ENCODE measurements at places on chromosomes 3 and 15.
A peak's percentile ranks its signal among the peaks of the same experiment; 100 is the strongest.

- DNase-seq, result no peak
These were observed 950 bp downstream of the ANKDD1A start for GRCh38 chr15:64912379-64913325.

DNA sequence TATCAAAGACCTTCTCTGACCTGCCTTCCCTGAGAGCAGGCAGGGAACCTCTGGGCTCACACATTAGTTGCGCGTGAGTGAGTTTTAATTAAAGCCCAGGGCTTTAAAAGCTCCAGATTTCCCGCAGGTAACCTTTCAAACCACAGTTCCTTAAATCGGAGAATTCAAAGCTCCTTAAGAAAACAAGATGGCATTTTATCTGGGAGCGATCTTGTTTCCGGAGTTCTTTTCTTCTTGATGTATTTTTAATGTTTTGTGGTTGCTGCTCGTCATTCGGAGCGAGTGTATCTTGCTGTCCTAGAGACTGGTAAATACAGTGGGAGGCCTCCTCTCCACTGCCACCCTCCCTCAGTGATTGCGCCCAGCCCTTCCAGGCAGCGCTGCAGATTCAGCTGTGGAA lies 284.3 kb downstream of the CLSTN2 start:
- no peak for DNase-seq

DNA sequence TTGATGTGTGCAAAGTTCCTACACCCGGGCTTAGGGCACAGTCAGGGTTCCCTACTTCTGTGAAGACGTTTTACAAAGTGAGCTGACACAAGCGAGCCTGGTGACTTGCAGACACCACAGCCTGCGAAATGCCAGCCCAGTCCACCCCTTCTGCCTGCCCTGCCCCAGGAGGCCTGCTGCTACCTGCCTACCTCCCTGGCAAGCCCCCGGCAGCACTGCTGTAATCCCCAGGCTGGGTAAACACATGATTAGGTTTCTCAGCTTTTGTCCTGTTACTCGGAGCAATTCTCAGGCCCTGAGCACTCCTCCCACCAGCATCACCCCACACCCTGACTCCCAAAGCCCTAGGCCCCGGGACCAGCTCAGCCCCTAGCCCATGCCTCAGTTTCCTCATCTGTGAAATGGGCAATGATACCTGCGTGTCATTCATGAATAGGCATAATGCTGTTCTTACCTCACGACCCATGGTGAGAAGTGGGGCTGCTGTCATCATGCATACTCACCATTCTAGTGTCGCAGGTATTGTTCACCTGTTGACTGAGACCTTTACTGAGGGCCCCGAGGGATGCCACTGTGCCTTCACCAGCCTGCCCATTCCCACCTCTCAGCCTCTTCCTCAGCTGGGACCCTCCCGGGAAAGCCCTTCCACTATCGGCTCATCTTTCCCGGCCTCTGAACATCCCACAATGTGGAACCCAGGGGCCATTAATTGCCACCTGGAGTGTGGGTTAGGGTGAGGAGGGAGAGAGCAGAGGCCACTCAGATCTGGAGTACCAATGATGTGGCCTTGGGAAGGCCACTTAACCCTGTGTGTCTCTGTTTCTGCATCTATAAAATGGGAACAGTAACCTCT lies 31.5 kb upstream of the SLC6A6 start:
- no peak for DNase-seq

GRCh38 chr3:31448035-31448881 lies 84.5 kb upstream of the STT3B start:
- DNase-seq, result peak; percentile 55

DNA sequence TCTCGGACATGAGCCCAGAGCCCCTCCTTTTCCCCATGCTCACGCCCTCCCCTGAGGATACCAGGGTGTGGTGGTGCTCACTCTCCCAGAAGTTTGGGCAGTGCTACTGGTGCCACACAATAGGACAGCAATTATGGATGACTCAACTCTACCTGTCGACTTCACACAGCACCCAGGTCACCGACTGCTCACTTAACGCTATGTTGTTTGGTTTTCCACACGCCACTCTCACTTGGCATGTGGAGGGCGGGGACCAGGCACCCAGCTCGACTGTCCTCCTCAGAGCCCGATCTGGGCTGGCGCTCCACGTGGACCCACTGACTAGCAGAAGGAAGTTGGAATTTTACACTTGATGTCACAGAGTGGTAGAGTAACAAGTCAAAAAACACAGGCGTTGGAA lies 30.9 kb downstream of the STIMATE start:
- no peak for DNase-seq

DNA sequence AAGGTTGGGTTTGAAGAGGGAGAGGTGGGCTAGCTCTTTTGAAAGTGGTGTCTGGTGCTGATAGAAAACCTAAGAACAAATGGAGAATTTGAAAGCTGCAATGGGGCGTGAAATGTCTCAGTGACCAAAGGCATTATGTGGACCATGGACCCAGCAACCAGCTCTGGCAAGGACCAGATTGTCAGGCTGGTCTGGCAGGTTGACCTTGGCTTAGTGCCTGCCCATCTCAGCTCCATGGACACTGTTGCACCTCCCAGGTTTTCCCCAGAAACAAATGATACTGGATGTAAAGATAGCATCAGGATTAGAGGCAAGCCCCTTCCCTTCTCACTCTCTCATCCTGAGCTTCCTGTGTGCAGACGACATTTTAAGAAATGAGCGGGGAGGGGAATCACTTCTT lies 302.9 kb upstream of the LRRFIP2 start:
- no peak for DNase-seq
